Left renal cortex interstitium (tissue), 4 donors: ENCODE measurements at places on chromosomes 11 and 22.

- DNase-seq = no peak
These were observed 5.0 kb downstream of the TPCN2 start for GRCh38 chr11:69053546-69054396.

DNA sequence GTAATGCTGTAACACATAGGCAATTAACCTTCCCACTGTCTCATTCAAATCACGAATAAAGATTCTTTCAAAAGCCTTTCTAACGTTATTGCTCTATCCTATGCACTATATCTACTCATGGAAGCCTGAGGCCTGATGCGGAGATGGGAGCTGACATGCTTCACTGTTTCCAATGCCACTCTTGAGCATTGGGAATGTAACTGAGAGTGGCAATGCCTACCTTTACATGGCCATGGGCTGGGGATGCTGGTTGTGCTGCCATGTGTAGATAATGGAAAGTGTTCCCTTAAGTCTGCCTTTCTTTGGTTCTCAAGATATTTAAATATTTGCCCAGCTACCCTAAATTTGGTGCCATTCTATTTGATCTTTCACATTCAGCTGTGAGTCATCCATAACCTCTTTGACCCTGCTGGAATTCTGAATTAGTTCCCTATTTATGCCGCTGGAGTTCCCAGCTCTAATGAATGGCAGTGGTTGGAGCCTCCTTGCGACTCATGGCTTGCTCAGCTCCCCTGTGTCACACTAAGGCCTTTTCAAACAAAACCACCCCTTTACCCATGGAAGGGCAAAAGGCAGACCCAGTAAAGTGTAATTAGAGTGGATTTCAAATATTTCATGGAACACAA lies 21.4 kb upstream of the DKK3 start:
- DNase-seq = no peak

DNA sequence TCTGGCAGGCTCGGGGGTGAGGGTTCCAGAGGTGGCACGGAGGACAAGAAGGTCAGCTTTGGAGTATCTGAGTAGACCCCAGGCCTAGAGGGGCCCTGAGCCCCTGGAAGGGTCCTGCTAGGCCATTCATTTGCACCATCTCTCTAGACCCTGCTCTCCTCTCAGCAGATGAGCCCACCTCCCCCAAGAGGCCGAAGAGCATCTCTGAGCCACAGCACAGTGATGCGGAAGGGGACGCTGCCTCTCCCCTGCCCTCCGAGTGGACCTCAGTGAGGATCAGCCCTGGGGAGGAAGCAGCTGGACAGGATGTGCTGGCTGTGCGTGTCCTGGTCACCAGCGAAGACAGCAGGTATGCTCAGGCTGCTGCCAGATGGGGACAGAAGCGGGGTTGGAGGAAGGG lies 101.6 kb upstream of the PARVA start:
- DNase-seq = no peak

DNA sequence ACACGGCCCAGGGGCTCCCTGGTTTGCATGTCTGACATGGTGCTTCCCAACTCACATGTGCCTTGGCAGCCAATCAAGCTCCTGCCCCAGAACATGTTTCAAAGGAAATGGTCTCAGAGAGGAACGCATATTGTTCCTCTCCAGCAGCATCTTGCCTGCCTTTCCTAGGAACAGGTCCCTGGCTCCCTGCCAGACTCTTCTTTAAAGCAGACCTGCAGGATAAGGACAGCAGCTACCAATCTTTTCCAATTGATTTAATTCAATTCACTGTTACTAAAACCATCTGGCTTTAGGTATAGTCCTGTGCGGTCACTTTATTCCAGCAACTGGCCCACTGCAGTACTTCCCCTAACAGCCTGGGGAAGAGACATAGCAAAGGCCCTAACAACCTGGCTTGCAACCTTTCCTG lies 79.9 kb downstream of the AMBRA1 start:
- DNase-seq = no peak

- no peak for DNase-seq
These were observed 305.3 kb downstream of the KIRREL3 start for GRCh38 chr11:126695293-126695692.

DNA sequence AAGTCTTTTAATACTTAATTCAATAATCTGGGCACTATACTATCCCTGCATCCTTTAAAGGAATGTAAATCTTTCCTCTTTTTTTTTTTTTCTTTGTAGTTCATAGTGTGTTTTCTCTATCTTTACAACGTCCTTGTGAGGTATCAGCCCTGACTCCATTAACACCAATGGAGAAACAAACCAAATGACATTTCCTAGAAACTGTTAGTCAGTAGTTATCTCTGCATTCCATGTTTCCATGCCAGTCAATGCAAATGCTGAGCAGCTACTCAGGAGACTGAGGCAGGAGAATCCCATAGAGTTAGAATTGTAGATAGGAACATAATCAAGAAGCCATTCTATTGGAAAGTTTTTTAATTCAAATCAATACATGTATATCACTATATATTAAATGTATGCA lies 182.2 kb downstream of the ARHGAP42 start:
- DNase-seq = no peak

DNA sequence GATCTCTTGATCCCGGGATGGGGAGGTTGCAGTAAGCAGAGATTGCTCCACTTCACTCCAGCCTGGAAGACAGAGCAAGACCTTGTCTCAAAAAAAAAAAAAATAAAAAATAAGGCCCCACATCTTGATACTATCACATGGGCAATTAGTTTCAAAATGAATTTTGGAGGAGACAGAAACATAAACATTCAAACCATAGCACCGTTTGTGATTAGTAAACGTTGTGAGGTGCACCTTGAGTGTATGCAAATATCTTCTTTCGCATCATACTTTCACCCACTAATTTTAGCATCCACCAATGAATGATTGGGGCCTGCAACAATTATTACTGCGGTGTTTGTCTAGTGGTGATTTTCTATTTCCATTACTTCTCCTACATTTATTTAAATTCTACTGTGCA lies 11.0 kb upstream of the SPDYC start:
- no peak for DNase-seq

DNA sequence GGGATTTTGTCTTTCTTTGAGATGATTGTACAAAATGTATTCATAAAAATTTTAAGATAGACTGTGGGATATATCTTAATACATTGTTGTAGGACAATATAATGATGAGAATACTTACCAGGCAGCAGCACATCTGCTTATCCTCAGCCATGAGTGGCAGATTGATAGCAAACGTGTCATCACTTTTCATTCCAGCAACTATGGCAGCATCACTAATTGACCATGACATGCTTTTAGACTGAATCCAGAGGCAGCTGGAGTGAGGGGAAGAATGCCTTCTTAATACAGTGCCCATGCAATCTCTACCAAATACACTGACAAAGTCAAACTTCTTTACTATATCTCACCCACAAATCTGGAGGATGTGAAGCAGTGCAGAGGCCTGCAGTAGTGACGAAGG lies 755.2 kb upstream of the RAG2 start:
- no peak for DNase-seq

DNA sequence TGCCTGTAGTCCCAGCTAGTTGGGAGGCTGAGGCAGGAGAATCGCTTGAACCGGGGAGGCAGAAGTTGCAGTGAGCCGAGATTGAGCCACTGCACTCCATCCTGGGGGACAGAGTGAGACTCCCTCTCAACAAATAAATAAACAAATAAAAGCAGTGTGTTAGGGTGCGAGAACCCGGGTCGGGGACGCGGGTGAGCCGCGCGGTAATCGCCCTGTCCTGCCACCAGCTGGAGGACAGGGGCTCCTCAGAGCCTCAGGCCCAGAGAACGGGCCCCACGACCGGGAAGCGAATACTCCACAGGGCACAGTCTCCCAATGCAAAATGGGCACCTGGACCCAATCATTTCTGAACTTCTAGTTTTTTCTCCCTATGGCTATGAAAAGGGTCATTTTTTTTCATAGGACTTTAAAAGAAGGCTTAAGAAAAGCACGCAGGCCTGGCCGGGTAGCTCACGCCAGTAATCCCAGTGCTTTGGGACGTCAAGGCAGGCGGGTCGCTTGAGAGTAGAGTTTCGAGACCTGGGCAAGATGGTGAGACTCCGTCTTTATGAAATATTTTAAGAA lies 744 bp upstream of the MCM5 start:
- DNase-seq = no peak

DNA sequence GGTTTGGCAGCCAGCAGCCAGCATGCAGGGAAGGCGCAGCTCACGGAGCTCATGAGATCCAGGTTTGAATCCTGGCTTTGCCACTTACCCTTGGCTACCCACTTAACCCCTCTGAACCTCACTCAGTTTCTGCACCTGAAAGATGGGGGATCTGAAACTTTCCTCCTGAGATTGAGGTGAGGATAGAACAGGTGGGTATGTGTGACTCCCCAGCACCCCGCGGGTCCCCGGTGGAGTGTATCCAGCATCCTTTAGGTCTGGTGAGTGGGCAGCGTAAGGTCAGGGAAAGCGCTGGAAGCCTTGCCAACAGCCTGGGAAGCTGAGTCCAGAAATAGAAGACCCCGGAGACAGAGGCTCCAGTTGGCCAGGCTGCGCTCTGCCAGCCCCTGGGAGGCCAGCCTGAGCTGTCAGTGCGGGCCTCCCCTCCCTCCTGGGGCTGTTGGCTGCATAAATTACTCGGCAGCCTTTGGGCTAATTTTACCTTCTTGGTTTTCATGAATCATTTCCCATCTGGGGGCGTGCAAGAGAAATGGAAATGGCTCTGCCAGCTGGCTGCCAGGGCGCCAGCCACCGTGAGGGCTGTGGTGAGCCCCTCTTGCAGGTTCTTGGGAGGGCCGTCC lies 17.6 kb downstream of the PRDM11 start:
- no peak for DNase-seq

DNA sequence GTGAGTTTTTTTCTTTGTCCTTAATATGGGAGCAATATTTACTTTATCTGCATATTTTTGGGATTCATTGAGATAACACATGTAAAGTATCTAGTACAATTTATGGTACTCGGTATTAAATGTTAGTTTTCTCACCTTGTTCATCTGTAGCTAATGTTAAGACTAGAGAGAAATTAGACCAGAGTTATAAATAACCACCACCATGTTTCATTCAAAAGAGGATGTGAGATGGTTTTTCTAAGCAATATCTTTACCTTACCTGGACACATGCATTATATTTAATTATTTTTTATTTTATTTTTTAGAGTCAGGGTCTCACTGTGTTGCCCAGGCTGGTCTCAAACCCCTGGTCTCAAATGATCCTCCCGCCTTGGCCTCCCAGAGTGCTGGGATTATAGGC lies 18.4 kb downstream of the ARHGAP42 start:
- no peak for DNase-seq

DNA sequence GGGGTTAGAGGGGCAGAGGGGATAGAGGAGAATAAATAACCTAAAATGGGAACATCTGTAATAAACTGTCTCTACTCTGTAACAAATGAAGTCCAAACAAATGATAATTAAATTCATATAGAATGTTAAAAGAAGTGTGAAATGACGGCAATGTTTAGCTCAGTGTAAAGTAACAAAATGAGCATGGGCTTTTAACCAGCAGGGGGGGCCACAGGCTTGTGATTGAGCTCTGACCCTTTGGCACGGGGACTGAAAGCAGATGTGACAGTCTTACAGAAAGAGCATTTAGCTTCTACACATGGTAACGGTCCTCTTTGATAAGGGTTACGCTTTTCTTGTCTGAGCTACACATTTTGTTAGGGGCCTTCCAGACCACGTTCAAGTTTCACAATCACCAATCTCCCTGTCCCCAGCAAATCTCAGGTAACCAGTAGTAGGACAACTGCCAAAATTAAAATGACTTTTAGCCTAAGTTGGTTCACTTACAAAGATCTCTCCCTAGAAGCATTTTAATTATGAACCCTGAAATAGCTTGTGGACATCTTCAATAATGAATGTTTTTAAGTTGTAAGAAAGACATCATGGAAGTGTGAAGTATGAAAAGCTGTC lies 262.5 kb downstream of the DCDC1 start:
- peak; percentile 19 for DNase-seq

GRCh38 chr11:117128289-117128688 lies 15.8 kb upstream of the PAFAH1B2 start:
- DNase-seq = no peak

GRCh38 chr11:75406338-75406777 lies 7.0 kb downstream of the RPS3 start:
- no peak for DNase-seq

- DNase-seq = no peak
These were observed 504.2 kb upstream of the ARHGAP42 start for GRCh38 chr11:100182927-100183326.

DNA sequence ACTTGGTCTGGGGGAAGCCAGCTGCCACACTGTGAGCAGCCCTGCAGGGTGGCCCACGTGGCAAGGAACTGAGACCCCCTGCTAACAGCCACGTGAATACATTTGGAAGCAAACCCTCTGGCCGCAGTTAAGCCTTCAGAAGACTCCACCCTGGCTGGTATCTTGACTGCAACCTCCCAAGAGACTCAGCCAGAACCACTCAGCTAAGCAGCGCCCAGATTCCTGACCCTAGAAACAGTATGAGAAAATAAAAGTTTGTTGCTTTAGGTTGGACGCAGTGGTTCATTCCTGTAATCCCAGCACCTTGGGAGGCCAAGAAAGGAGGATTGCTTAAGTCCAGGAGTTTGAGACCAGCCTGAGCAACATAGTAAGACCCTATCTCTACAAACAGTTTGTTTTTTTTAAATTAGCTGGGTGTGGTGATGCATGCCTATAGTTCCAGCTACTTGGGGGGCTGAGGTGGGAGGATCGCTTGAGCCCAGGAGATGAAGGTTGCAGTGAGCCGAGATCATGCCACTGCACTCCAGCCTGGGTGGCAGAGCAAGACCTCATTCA lies 8.7 kb downstream of the ZMAT5 start:
- no peak for DNase-seq

DNA sequence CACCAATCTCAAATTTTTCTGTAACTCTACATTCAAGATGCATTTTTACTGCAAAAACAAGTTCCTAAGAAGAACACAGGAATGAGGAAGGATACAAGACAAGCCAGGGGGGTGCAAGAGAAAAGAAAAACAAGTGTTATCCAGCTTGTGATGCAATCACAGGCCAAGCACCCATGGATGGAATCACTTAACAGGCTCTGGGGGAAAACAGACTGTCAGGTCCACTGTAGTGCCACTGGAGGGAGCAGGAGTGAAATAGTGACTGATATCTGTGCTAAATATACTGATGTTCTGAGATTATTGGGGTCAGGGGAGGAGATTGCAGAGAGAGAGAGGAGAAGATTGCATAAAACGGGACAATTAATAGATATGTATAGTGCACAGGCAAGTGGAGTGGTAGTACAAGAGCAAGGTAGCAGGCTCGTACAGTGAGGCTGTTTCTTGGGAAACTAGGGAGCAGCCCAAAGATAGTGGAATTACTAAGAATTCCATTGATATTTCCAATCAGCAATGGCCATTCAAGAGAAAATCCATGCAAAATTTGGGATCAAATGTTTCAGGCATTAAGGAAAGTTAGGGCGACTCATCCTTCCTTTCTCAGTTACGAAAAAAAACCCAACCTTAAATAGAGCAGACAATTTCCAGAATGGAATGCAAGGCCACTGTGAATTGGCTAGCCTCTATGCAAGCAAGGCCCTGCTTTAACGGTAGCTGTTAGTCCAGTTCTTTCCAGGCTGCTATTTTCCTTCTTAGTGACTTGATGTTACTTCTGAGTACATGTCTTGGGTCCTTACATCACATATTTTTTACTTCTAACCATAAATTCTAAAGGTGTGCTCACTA lies 52.2 kb upstream of the CEP126 start:
- no peak for DNase-seq
